GM06990 (cell line): ENCODE measurements at places on chromosomes 3 and 15.

GRCh38 chr15:37246065-37246464, 145.7 kb upstream of the MEIS2 start:
- no peak for DNase-seq

GRCh38 chr15:48898032-48898431, 20.1 kb downstream of the EID1 start:
- DNase-seq, result no peak

GRCh38 chr15:78384651-78385050, 44.5 kb downstream of the CRABP1 start:
- DNase-seq, result no peak

GRCh38 chr3:182879031-182879611, 85.8 kb downstream of the ATP11B start:
- DNase-seq, result no peak

- DNase-seq, result no peak
These were observed 13.9 kb upstream of the APH1B start for GRCh38 chr15:63263519-63263918.

GRCh38 chr15:100777821-100778220, 101.8 kb upstream of the ALDH1A3 start:
- DNase-seq, result no peak

DNA sequence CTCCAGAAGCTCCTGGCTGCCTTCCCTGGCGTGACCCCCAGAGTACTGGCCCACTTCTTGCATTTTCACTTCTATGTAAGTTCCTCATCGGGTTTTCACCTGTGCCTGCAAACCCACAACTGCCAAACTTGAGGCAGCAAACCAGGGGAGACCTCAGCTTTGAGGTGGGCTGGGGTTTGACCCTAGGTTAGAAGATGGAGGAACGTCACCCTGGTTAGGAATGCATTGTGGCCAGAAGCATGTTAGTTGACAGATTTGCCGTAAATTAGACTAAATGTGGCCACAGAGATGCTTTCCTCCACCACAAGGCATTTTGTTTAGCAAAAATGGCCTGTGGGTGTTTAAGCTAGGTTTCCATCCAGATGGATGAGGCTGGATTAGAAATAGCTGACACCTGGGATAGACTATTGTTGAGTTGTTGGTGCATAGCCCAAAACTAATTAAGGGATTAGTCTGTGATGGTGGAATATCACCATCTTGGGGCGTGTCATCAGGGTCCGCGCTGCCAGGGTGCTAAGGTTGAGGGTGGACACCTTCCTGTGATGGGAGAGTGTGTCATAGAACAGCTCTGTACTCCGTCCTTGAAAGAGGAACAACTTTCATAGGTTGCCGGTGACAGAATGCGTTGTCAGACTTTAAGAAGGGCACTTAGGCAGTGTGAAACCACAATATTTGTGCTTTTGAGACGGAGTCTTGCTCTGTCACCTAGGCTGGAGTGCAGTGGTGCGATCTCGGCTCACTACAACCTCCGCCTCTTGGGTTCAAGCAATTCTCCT, 3.6 kb downstream of the NISCH start:
- no peak for DNase-seq

GRCh38 chr15:67021455-67021854, 43.9 kb upstream of the SMAD3 start:
- no peak for DNase-seq

DNA sequence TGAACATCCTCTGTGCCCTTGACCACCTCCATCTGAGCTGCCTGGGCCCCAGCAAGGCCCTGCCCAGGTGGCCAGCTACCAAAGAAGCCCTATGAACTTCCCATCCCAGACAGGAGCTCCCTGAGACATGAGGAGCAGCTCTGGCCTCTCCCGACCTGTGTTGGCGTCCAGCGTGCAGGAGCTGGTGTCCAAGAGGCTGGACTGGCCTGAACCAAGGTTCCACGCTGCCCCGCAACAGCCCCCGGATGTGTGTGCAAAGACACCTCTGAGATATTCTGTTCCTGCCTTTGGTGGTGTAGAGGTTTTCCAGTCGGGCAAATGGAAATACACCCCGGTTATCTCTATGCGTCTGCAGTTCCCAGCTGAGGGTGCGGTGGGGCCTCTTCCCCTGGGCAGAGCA, 42.1 kb downstream of the WNT7A start:
- DNase-seq, result no peak

- DNase-seq, result no peak
These were observed 315.9 kb upstream of the TGFBR2 start for GRCh38 chr3:30290479-30290878.

GRCh38 chr3:23238578-23238977, 35.5 kb downstream of the UBE2E2 start:
- DNase-seq, result no peak

DNA sequence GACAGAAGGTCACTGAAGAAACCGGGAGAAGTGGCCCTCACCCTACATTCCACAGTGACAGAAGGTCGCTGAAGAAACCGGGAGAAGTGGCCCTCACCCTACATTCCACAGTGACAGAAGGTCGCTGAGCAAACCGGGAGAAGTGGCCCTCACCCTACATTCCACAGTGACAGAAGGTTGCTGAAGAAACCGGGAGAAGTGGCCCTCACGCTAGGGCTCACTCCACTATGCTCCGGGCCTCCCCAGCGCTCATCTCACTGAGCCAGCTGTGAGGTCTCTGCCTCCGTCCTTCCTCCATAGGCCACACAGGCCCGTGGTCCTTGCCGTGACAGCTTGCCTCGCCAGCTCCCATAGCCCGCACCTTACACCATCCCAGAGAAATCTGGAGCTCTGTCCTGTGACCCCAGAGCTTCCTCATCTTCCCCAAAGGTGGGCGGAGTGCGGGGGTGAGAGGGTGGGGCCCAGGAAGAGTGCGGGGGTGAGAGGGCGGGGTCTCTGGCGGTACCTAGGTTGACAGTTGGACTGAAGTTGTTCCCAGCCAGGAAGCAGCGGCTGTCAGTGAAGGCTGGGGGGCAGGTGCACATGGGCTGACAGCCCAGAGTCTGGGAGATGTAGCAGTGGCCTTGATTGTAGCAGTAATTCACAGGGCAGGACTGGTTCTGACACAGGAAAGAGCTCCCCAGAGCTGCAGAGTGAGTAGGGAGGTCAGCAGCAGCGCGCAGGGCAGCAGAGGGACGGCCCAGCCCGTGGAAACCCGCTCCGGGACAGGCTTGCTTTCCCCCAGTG, 32.0 kb downstream of the MUC20 start:
- DNase-seq, result no peak

DNA sequence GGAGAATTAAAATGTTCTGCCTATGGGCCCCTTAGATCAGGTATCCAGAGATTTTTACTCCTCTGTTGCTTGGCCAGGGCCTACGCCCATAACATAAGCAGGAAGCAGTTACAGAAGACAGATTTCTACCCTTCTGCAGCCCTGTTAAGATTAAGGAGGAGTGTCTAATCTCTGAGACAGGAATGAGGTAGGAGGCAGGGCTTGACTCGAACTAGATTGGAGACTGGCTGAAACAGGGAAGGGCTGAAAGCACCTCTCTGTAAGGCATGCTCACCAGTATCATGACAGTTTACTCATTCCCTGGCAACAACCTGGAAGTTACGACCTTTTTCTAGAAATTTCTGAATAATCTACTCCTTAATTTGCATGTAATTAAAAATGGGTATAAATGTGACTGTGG, 16.7 kb downstream of the PLA2G4D start:
- DNase-seq, result no peak

- no peak for DNase-seq
These were observed 560 bp upstream of the TTLL13 start for GRCh38 chr15:90248789-90249202.

DNA sequence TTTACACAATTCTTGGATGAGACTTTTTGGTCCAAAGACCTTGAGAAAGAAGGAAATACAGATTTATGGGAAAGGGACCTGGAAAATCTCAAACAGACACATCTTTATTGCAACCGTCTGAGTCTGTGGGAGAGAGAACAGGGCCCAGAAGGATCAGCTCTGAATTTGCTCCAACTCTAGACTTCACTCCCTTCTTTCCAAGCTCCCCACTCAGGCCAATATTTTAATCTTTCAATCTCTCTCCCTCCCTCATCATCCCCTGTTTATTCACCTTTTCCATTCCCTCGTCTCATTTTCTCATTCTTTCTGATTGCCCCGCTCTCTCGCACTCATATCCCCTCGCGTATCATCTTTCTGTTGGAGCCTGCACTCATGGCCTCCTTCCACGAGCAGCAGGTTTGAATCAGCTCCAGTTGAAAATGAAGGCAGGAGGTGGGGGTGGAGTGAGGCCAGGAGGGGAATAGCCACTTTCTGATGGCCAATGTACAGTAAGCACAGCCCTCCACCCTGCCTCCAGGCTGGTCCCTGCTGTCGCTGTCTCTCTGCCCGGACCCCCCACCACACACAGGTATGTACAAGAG, 63.6 kb upstream of the BOC start:
- DNase-seq, result no peak

- DNase-seq, result no peak
These were observed 20.0 kb upstream of the CHD2 start for GRCh38 chr15:92879949-92880725.

DNA sequence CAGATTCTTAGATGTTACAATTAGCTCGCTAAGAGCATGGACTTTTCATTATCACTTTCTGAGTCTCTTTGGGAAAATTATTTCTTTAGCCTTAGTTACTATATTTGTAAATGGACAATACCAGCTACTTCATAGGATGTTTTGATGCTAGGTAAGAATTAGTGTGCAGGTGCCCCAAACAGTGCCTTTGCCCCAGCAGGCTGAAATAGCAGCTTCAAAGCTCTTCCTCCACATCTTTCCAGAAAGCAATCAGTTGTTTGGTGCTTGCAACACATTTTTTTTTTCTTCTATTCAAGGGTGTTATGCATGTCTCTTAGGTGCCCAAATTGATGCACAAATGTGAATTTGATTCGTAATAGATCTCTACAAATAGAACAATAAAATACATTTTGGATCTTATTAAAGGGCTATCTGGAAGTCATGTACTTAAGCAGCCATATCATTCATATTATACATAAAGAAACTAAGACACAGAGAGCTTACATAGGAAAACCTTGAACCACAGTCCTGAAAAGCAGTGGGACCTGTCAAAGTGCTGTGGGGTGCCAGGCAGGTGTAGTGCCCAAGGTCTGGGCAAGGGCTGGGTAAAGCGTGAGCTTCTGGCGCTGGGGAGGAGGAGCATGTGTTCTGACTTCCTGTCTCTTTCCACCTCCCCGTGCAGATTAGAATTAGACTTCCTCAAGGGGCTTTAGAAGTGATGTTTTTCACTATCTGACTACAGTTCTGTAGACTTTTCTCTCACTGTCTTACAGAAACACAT, 62.9 kb downstream of the FNDC3B start:
- DNase-seq, result peak; percentile 29

DNA sequence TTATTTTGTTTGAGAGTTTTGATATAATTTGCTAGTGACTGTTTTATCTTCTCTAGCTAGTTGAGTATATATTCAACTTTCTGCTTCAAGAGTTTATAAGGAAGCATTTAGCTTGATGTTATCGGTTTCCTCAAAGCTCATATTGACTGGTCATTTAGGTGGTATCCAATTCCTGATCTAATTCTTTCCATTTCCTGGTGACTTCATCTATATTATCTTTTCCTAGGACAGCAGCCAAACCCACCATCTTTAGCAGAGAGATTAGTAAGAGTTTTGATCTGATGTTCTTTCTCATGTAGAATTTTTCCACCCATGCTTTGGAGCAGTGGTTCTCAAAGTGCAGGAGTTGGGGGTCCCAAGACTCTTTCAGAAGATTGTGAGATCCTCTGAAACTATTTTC, 148.6 kb upstream of the STT3B start:
- DNase-seq, result no peak

DNA sequence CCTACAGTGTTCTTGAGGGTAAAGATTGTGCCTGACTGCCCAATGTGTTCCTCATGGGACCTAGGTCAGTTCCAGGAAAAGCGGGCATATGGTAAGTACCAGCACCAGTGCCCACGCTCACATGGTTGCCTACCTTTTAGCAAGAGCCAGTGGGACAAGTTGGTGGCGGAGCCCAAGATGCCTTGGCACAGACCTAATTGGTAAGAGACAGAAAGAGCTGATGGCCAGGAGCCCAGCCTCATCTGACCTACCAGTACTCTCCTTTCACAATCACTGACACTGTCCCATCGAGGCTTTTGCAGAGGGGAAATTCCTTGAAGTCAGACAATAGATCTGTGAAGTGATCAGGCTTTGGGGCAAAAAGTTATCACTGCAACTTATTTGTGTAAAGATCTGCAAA, 98.4 kb upstream of the BCL6 start:
- no peak for DNase-seq

DNA sequence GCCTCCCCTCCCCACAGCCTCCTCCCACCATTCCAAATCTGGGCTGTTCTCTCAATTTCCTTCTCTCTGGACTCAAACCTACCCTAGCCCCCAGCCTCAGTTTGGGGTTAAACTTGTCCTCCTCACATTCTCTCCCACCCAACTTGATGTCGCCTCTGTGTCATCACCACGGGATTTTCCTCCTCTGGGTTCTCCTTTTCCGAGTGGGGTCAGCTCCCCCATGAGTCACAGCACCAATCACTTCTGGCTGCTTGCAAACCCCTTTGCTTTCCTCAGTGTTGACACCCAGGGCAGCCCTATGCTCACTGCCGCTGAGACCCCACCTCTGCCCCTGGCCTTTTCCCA, 451 bp downstream of the CCR5AS start:
- no peak for DNase-seq

DNA sequence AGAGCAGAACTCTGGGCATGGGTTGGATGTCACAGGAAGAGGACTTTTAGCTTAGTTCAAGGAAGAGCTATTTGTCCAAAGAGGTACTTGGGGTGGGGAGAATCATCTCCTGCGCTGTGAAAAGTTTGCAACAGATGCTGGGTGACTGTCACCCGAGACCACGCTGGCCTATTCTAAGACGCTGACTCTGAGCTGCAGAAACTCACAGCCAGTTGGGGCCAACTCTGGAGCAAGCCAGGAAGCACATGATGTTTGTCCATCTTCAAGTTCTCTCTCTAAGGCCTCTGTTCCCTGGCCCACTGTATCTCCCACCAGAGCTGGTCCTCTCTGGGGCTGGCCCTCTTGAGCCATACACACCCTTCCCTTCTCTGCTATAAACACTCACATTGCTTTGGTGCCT, 17.9 kb upstream of the CDCP1 start:
- DNase-seq, result no peak

DNA sequence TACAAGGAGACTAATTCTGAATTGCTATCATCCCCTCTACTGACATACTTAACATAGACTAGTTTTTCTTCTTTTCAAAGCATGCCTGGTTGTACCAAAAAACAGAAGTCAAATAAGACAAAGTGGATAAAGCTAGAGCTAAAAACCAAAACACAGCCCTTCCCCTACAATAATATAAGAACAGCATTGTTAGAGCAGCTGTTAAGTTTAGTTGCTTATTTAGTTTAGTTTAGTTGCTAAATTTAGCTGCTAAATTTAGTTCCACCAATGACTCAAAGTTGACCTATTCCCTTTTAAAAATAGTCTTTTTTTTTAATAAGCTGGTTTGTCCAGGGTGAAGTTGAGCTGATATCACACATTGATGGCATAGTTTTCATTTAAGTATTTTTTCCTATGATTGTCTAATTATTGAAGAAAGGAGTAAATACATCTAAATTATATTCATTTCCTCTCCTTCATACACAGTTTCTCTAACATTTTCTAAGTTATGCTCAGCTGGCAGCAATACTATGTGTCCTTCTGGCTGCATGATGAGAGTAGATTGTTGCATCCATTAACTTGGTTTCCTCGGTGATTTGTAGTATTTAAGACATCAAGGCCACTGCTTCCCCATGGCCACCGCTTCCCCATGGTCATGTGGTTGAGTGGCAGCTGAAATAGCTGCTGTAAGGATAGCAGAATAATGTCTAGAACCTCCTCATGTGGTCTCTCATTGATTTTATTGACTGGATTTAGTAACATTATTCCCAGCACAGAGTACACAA, 718.6 kb upstream of the NECTIN3 start:
- no peak for DNase-seq

- DNase-seq, result no peak
These were observed 294.3 kb upstream of the GBE1 start for GRCh38 chr3:82055792-82056191.
